Activated naive CD4-positive, alpha-beta T cell (primary cell): ENCODE measurements at places on chromosomes 16 and 17.

- no peak for DNase-seq
Observed at GRCh38 chr17:53629188-53629587, 193.5 kb upstream of the KIF2B start.

DNA sequence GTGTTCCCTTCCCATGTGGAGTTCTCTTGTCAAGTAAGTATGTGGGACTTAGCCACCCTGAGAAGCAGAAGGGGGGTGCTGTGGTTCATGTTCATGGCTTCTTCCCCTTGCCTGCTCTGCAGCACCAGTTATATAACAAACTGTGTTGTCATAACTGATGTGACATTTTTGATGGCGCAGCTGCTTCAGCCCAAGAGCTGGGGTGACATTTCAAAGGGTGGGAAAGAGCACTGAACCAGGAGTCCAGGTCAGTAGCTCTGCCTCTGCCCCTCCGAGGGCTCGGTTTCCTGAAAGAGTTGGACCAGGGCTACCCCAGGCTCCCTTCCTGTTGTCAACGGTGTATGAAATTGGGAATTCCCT, 7.4 kb downstream of the GNAO1 start:
- DNase-seq: no peak

DNA sequence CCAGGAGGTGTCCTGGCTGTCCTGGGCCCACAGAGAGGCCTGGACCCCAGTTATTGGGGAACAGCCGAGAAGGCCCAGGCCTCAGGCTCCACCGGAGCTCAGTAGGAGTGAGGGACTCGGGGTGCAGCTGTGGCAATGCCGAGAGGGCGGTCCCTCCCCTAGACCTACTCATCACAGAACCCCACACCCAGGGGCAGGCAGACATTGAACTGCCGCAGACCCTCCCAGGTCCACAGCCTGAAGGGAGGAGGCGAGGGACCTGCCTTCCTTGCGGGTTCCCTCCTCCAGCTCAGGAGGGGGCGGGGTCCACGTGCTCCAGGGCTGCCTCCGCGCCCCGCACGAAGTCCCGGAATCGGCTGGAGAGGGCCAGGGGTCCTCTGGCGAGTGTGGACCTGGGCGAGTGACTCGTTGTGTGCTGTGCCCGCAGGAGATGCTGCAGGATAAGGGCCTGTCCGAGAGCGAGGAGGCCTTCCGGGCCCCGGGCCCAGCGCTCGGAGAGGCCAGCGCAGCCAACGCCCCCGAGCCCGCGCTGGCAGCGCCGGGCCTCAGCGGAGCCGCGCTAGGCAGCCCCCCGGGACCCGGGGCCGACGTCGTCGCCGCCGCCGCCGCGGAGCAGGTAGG, 3.9 kb downstream of the TBX4 start:
- no peak for DNase-seq

GRCh38 chr17:74183411-74183810, 20.1 kb upstream of the RPL38 start:
- no peak for DNase-seq

GRCh38 chr16:89613231-89613953, at the start of gene DPEP1:
Gene DPEP1, plus strand, starts transcription at chr16:89613642. Its CDS starts 16,769 bp downstream, at chr16:89630411.
- DNase-seq: no peak

- DNase-seq: no peak
Observed at GRCh38 chr17:17739388-17740066, 58.3 kb downstream of the RAI1 start.

DNA sequence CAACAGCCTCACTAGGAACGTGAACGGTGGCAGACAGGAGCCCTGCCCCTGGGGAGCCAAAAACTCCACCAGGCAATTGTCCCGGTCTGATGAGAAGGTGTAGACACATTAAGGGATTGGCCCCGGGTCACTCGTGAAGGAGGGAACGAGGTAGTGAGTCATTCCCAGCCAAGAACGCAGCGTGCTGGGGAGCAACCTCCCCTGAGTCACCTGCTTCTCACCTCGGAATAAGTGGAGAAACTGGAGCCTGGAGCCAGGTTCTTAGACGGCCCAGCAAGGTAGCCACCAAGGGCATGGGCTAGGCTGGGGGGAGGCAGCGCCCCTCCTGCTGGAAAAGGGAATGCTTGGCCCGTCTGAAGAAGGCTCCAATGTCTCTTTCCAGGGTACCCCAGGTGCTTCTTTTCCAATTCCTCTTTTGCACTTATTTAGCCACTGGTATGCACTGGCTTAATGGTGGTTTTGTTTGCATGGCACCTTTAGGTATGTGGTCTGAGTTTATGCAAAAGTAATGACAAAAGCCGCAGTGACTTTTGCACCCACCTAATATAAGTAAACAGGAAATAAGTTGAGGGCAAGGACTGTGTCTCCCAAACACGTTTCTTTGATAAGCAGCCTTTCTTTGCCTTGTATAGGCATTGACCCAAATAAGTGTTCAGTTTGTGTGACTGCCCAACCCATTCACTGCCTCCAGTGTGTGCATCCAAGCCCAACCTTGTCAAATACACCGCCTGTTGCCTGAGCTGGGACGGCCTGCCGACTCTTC, 1.8 kb upstream of the HELZ start:
- no peak for DNase-seq

DNA sequence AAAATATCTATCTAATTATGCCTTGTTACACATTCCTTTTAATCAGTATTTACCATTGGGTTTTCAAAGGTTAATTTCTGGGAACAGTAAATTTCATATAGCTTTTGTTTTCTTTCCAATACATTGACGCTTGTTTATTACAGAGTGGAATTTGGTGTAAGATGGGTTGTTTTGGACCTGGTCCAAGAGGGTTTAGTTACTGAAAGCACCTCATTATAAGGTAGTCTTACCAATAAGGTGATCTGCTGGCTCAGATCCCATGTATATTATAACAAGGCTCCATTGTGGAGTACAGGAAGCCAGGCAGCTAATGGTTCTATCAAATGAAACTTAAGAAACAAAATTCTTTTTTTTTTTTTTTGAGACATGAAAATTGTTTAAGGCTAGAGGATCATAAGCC, 87.3 kb upstream of the NACA2 start:
- no peak for DNase-seq
